Muscle of leg (tissue), 16 donors: ENCODE measurements at places on chromosomes 4 and X. TPM values are rescaled to one million over a fixed set of nuclear protein-coding genes. Genes with fewer than 3 reads are reported as not detected.

DNA sequence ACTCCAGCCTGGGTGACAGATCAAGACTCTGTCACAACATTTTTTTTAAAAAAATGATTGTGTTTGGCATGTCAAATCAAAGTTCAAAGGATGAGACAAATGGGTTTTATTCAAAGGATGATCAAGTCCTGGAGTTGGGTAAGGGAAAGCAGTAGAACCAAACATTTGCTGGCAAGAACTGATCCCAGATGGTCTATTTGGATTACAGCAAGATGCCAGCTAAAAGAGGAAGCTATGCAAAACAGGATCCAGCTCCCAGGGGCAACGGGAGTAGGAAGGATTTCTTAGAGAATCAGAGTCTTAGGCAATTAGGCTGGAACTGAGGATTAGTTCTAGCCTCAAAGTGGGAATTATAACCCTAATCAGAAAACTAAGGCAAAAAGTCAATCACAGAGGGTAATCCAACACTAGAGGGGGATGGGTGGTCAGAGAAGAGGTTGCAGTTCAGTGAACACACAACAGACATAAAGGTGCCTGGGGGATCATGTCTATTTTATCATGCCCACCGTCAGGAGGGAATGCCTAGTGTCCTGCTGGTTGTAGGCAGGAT, 133.0 kb upstream of the PLS3 start:
- DNase-seq: no peak

GRCh38 chr4:4480685-4481398, 61.0 kb downstream of the STX18 start:
- peak; percentile 15 for DNase-seq

GRCh38 chrX:69289046-69289792, 124.0 kb upstream of the PJA1 start:
- peak; percentile 59 for DNase-seq

DNA sequence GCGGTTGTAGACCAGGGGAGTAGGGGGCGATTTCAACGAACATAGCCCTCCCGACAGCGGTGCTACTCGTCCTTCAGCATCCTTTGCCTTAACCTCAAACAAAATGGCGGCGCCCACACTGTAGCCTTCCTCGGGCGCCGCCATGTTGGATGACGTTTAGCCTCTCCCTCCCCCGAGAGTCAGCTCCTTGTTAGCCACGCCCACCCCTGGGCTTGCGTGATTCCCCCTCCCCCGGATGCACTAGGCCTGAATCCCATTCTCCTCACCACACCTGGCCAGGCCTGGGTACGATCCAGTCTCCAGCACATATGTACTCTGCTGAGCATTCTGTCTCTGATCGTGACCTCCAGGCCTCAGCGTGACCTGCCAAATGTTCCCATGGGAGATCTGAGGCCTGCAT, 49.0 kb upstream of the ZNF157 start:
- DNase-seq: peak; percentile 82

GRCh38 chr4:80077639-80078038, 4.6 kb upstream of the ANTXR2 start:
- no peak for DNase-seq

OGT gene
- 117 TPM for polyA plus RNA-seq

RNF150 gene
- polyA plus RNA-seq: 33.8 TPM

CCDC120 gene
- polyA plus RNA-seq: 3.6 TPM

GRCh38 chrX:103918571-103919269, 43.7 kb upstream of the TMSB15B start:
- peak; percentile 76 for DNase-seq

GRCh38 chr4:55157559-55158277, 32.3 kb upstream of the KDR start:
- no peak for DNase-seq

DNA sequence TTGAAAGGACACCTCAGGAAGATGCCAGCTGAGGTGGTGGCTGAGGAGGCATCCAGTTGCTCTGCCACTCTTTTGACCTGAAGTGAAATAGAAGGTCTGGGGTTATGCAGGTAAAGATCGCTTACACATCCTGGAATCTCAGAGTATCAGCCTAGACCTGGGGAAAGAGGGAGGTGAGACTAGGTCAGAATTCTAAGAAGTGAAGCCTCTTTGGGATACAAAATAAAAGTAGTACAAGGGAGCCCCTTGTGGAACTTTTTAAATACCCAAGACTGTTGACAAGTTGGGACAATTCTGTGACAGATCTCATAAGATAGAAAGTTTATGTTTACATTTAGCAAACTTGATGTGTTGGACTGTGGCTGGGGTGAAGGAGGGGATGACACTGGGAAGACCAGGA, 263.1 kb downstream of the SPRY1 start:
- no peak for DNase-seq

GRCh38 chr4:108103099-108103862, 65.5 kb downstream of the LEF1 start:
- no peak for DNase-seq

DACH2 gene
- 2.9 TPM for polyA plus RNA-seq

MAGEA9B gene
- not detected for polyA plus RNA-seq

DNA sequence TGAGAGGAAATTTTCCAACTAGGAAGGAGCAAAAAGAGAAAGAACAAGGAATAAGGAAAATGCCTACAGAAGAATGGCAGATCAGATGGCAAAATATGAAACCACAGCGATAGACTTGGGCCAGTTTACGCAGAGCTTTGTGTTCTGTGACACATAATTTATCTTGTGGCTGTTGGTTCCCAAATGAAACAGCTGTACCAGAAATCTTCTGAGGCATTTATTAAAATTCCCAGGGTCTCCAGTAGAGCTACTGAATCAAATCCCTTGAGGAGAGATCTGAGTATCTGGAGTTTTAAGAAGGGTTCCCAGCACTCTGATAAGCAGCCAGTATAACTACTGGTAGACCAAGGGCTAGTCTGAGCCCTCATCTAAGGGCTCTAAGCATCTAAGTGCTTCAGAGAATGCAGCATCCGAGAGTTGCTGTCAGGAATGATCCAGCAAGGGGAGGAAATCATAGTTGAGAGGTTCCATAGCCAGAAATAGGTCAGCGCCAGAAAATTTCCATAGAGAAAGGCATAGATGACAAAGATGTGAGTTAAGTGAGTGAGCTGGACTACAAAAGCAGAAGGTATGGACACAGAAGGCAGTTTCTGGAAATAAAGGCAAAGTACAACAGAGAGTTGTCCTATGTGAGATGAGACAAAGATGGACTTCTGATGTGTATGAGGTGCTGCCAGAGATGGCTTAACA, 46.3 kb upstream of the FAM241A start:
- DNase-seq: no peak

DNA sequence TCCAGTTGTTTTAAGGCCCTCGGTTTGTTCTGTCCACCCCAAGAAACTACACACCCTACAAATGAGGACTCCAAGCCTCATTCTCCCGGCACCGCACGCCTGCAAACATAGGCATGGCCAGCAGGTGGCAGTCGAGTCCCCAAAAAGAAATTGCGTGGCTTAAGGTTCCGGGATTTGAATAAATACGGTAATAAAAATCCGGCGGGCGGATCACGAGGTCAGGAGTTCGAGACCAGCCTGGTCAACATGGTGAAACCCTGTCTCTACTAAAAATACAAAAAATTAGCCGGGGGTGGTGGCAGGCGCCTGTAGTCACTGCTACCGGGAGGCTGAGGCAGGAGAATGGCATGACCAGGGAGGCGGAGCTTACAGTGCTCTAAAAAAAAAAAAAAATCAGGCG, 21.8 kb upstream of the CSF2RA start:
- peak; percentile 67 for DNase-seq

- peak; percentile 77 for DNase-seq
These were observed 13.2 kb upstream of the C1QTNF7 start for GRCh38 chr4:15414551-15415091.

- no peak for DNase-seq
These were observed 448.3 kb upstream of the SPANXN1 start for GRCh38 chrX:144798972-144799371.

CT45A10 gene
- polyA plus RNA-seq: not detected

- DNase-seq: no peak
These were observed 39.4 kb downstream of the NOCT start for GRCh38 chr4:139054791-139055505.

DNA sequence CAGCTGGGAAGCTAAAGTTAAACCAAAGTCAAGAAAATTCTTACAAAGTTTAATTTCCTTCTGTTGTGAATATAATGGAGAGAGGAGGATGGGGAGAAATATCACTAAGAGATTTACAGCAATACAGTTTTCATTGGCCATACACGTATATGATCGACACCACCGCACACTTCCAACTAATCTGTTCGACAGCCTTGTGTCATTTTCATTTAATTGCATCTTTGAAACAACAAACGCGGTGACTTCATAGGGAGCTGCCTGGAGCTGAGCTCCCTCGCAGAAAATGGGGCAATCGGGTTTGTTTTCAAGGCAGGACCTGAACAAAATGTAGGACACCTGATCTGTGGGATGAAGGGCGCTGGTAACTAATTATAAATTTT, 1.3 kb downstream of the PTPN13 start:
- no peak for DNase-seq

FREM3 gene
- polyA plus RNA-seq: 0.64 TPM

GRCh38 chrX:123905332-123905731, 45.5 kb downstream of the XIAP start:
- no peak for DNase-seq

DNA sequence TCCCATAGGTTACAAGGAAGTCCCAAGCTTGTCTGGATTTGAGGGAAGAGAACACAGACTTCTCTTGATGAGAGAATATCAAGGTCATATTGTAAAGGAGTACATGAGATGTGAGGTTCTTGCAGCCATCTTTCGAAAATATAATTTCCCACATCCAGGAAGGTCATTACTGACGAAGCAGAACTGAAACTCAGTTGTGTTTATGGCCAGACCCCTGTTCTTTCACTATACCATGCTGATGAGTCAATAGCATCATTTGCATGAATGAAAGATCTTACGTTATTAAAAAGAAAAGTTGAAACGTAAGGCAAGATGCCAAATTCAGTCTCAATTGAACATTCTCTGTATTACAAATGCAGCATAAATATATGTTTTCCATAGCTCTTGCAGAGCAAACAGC, 14.2 kb upstream of the CCDC149 start:
- DNase-seq: no peak

SPANXA1 gene
- not detected for polyA plus RNA-seq

DNA sequence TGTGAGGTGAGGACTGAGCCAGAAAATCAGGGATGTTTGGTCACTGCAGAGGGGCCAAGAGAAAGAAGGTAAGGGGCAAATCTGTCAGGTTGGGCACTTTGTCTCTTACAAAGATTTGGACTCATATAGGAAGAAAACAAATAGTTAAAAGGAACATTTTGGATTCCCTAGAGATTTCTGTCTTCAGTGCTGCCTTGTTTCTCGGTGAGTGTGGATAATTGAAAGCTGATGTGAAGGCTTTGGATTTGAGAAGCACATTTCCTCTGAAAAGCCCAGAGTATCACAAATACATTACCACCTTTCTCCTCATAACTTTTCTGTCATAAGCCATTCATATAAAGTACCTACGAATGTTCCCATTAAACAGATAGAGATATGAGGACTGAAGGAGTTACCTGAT, 107.5 kb downstream of the ATG4A start:
- no peak for DNase-seq

GRCh38 chr4:14259936-14260335, 632.4 kb upstream of the BOD1L1 start:
- no peak for DNase-seq
